ENCODE measurements at places on chromosomes 2 and 18.

DNA sequence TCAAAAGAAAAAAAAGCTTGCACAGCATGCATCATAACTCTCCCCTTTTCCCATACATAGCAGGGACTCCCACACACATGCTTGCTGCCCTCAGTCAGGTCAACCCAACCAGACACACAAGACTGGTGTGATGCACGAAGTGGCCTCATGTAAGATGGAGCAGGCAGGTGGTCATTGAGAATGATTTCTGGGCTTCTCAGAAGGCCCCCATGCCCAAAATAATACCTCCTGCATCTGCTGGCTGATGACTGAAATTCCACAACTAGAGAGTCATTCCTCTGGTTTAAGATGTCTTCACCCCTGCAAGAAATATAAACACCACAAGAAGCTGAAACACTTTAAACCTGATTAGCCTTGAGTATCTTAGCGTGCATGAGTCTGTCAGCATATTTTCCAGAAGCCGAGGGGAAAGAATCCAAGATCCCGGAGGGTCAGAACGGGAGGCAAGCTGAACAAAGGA lies 131.1 kb downstream of the AFF3 start:
- DNase-seq, result no peak

- DNase-seq, result no peak
Measured at GRCh38 chr2:98769784-98770183, 38.9 kb upstream of the MGAT4A start.

DNA sequence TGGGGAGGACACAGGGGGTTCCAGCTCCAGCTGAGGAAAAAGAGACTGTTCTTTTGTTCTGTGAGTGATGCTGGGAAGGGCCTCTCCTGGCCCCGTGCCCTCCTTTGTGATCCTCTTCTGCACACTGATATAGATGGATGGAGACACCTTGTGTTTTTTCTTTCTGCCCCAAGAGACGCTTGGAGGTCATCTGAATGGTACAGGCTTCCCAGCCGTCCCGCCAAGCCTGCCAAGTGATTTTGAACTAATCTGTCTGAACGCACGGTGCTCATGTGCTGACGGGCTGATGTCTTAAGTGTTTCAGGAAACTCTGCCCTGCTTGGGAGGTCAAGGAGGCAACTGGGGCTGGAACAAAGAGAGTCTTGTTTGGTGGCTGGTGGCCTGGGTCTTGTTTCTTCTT lies 57.5 kb downstream of the KIF5C start:
- DNase-seq, result no peak

- DNase-seq, result no peak
Measured at GRCh38 chr2:181459621-181460021, 2.4 kb downstream of the ITGA4 start.

GRCh38 chr18:74368901-74369705 lies 53.5 kb downstream of the C18orf63 start:
- DNase-seq, result no peak

DNA sequence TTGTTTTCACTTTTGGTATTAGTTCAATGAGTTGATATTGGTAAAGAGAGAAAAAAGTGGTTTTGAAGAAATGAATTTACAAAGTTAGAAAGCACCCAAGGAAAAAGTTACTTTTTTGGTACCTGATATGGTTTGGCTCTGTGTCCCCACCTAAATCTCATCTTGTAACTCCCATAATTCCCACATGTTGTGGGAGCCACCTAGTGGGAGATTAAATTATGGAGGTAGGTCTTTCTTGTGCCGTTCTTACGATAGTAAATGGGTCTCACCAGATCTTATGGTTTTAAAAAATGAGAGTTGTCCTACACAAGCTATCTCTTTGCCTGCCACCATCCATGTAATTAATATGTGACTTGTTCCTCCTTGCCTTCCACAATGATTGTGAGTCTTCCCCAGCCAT lies 965.6 kb upstream of the NRXN1 start:
- DNase-seq, result no peak

DNA sequence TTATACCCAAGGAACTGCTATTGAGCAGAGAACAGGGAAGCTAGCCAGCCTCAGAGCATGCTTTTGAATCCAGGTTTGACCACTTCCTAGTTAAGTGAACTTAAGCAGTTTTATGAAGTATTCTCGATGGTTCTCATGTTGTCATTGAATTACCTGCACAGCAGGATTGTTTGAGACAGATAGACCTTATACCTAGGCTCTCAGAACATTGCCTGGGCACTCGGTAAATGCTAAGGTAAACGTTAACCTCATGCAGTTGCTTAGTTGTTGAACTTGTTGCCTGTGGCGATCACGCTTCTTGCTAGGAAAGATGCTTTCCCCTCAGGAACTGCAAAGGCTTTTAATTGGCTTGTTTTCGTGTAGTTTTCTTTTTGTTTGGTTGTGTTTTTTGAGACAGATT lies 34.0 kb upstream of the CHMP1B start:
- no peak for DNase-seq

DNA sequence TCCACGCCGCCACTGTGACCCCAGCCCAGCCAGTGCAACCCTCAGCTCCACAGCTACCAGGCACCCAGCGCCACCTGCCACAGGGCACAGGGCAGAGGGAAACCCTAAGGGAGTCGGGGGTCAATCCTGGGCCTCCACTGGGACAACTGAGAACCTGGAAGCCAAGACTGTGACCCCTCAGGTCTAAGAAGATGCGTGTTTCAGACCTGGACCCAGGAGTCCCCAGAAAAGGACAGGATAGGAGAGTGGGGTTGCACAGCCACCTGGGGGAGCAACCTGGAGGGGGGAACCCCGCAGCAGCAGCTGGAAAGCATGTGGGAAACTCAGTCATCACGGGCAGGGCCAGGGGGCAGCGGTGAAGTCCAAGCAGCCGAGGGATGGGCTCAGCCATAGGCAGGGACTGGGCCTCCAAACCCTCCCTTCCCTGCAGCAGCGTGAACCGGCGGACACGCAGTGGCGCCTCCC lies 4.1 kb downstream of the ESPNL start:
- DNase-seq, result no peak

DNA sequence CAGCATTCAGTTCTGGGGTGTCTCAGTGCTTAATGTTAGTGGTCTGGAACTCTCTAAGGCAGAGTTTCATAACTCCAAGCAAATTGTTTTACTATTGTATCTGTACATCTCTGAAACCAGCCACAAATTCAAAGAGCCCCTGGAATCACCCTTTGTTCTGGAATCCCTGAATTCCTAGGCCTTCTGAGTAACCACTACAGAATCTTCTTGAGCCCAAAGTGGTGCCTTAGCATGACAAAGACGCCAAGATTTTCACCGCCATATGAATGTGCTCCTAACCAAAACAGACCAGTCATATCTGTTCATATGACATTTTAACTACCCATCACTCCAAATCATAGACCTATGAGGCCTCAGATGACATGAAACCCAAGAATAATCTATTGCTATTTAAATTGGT lies 668.1 kb downstream of the EPHA4 start:
- no peak for DNase-seq
